ENCODE measurements at places on chromosomes 16 and 17.

GRCh38 chr17:8426802-8427201 lies 8.9 kb upstream of the NDEL1 start:
- DNase-seq = no peak

DNA sequence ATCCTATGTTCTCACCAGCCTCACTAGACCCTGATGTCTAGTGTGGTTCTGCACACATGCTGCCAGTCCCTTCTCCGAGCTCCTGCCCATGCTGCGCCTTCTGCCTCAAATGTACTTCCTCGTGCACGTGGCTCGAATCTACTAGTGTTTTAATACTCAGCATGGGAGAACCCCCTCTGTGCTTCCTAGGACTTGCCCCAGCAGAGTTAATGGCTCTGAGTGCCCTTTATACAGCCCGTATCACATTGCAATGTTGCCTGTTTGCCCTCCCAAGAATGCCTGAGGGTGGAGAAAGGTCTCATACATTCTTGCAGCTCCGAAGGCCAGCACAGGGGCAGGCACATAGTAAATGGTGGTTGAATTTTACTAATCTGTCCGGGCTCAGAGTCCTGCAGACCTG lies 190.8 kb upstream of the NLRP1 start:
- DNase-seq = no peak

DNA sequence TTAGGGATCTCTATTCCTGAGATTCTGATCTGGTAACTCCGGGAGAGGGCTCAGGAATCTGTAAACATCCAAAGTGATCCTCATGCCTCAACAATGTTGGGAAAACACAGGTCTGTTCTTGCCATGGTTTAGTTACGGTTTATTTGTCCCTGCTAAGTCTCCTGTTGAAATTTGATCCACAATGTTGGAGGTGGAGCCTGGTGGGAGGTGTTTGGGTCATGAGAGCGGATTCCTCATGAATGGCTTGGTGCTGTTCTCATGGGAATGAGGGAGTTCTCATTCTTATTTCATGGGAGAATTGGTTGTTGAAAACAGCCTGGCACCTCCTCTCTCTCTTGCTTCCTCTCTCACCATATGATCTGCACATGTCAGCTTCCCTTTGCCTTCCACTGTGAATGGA lies 608.6 kb upstream of the GOT2 start:
- no peak for DNase-seq

DNA sequence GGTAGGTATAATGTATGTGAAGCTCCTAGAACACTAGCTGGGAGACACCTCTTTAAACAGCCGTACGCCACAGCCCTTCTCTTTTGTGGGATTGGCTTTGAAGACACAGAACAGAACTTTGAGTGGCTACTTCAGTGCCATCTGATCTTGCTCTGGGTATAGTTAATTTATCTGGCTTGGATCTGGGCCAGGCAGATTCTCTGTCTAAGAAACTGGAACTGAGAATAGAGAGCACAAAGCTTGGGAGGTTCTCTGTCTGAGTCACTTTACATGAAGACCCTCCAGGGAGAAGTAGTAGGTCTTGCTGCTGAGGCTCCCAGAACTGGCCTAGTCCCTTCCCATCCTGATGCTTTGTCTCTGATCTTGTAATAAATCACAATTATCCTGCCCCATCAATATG lies 721.0 kb upstream of the KIF2B start:
- no peak for DNase-seq

- no peak for DNase-seq
Observed at GRCh38 chr16:14576532-14576931, 53.5 kb downstream of the PARN start.

GRCh38 chr17:5468075-5468473 lies 708 bp downstream of the DHX33 start:
- peak; percentile 13 for DNase-seq

- no peak for DNase-seq
Observed at GRCh38 chr17:28029044-28029443, 13.4 kb upstream of the NLK start.

DNA sequence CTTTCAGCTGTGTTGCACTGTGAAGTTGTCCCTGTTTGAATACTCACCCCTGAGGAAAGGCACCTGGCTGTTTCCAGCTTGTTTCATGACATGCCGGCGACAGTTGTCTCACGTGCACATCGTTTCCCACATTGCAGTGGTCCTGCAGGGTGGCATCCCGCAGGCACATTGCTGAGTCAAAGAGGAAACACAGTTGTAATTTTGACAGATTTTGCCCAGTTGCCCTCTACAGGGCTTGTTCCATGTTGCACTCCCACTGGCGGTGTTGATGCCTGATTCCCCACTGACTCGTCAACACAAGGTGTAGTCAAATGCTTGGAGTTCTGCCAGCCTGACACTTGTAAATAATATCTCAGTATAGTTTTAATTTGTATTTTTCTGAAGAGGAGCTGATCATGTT lies 23.8 kb downstream of the EPN2 start:
- DNase-seq = no peak

DNA sequence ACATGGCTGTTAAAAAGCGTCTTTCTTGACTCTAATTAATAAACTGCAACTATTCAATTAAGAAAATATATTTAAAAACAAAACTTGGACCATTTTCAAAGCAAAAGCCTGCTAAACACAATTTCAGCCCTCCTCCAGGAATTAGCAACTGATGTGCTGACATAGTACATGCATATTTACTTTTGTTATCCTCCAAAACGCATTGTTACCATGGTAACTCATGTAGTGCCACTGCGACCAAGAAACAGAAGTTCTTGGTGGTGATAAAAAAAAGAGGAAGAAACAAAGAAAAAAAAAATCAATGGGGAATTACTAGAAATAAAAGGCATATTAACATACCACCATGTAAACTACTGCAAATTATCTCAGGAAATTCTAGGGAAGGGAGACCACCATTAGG lies 793.4 kb upstream of the CDH8 start:
- DNase-seq = no peak

DNA sequence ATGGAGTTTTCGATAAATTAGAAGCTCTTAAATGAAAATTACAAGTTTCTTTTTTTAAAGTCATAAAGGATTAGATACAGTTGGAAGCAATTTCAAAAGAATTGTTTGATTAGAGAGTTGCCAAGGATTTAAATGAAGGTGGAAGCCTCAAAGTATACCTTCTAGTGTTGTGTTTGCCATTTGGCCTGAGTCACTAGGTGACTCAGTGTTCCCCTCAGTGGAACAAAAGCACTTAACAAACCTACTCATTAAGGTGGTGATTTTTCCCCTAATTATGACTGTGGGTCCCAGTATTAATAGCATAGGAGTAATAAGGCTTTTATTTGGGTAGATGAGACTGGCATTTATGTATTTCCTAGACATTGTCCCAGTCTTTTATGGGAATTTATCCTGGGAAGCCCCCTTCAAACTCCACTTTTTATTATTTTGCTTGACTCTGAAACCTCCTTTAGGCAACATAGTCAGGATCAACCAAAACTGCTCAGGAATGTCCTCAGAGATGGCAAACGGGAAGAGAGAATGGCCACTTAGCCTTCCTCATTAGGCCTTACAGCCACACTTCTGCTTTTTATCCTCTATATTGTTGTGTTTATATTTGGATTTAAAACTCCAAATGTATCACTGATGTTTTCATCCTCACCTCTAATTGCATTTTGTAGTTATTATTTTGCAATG lies 161.0 kb downstream of the FTO start:
- no peak for DNase-seq

GRCh38 chr16:73092236-73092781 lies 44.4 kb upstream of the ZFHX3 start:
- DNase-seq = no peak

- no peak for DNase-seq
Observed at GRCh38 chr16:51922476-51922875, 624.5 kb downstream of the TOX3 start.

- no peak for DNase-seq
Observed at GRCh38 chr16:77308163-77308561, 109.0 kb downstream of the SYCE1L start.

DNA sequence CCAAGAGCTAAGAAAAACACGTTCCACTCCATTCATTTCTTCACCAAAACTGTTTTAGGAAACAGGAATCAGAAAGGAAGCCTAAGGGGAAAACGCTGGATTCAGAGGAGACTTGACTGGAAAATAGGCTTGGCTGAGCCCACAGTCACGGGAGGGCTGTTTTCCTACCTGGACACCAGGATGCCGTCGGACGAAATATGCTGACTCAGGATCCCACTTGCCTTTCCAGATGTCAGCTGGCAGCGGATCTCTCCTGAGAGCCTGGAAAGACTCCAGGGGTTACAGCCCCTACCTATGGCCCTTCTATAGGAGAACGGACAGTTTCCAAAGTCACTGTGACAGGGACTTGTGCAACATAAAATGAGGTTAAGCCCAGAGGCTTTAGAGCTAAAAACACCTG lies 245.1 kb downstream of the C16orf95 start:
- no peak for DNase-seq

DNA sequence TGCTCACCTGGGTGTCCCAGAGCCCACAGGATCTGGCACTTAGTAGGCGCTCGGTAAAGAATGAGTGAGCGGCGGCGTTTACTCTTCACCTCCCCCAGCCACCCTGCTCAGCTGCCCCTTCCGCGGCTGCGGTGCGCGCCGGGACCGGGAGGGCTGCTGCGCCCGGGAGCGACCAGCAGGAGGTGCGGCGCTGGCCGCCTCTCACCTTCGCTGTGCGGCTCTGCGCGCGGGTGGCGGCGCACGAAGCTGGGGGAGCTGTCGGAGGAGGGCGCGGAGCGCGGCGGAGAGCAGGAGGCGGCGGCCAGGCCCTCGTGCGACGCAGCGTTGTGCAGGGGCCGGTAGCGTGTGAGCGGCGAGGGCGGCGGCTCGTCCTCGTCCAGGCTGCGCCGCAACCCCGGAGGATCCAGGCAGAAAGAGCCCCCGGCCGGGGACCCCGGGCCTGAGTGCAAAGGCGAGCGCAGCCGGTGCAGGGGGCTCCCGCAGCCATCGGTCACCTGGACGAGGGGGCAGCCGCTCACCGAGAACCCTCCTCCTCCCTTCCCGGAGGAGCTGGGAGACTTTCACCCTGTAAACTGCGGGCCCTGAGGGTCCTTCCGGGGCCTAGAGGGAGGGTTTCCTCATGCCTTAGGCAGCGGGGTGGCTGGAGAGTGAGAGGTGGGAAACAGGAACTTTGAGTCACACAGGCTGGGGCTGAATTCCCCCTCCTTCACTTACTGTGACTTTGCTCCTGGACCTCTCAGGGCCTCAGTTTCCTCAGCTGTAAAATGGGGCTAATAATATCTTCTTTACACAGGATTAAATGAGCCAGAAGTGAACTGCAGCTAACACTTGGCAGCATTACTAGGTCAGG lies 12.5 kb downstream of the SAMD14 start:
- DNase-seq = peak; percentile 72

DNA sequence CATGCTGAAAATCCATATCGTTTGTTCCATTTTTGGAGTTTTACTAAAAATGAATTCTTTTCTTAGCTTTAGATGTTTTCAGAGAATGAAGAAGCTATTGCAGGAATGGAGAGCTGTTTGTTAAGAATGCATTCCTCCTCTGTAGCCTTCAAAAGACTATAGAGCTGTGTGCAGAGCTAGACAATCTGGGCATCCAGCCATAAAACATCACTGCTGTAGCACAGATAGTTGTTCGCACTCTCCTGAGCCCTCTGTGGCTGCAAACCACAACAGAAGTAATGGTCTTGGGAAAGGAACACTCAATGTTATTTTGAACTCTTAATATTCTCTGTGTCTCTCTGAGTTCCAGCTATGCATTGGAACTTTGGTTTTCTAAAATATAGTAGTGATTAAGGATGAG lies 4.9 kb downstream of the TNRC6C start:
- DNase-seq = peak; percentile 44

GRCh38 chr17:65467156-65467555 lies 94.3 kb downstream of the AXIN2 start:
- DNase-seq = no peak

DNA sequence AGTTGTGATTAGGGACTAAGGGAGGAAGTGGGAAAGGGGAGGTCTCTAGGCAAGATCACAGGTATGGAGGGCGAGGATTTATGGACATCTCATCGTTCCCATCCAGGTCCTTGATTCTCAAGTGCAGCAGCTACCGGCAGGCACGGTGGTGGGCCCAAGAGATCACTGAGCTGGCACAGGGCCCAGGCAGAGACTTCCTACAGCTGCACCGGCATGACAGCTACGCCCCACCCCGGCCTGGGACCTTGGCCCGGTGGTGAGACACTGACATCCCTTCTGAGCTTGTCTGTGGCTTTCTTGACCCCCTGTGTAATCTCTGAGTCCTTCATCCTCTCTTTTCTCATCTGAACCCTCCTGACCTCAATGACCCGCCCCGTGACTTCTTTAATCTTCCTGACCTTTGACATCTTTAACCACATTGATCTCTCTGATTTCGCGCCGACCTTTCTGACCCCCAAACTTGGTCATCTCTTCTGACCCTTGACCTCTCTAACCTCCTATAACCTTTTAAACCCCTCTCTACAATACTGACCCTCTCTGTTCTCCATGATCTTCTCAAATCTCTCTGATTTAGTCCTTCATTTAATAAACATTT lies 3.8 kb downstream of the PLD2 start:
- no peak for DNase-seq

Data from CD4-positive, alpha-beta T cell treated with Interferon alpha-2 for 1 hour (primary cell).